ENCODE measurements at places on chromosomes 11 and 22. TPM values are rescaled to one million over a fixed set of nuclear protein-coding genes. Genes with fewer than 3 reads are reported as not detected.
A peak's percentile ranks its signal among the peaks of the same experiment; 100 is the strongest.

- no peak for DNase-seq
- H3K4me1 ChIP-seq, result no peaks in the 10 kb centered on the region
- no peaks in the 10 kb centered on the region for H3K36me3 ChIP-seq
- H3K27me3 ChIP-seq, result no peaks in the 10 kb centered on the region
- H3K27ac ChIP-seq, result no peak overlapping the region
These were observed 72.7 kb downstream of the KCNQ1 start for GRCh38 chr11:2517386-2518064.

GRCh38 chr11:113908098-113908497 is 3.5 kb downstream of the HTR3B start:
- H3K4me1 ChIP-seq, result no peaks in the 10 kb centered on the region
- H3K27ac ChIP-seq, result no peak overlapping the region
- H3K36me3 ChIP-seq, result no peaks in the 10 kb centered on the region
- DNase-seq, result no peak
- H3K4me3 ChIP-seq, result no peak overlapping the region

GRCh38 chr11:126495281-126496220 is 140.1 kb downstream of the ST3GAL4 start:
- H3K4me1 ChIP-seq, result no peaks in the 10 kb centered on the region
- no peak overlapping the region for H3K4me3 ChIP-seq
- no peak overlapping the region for H3K27ac ChIP-seq
- DNase-seq, result no peak
- H3K27me3 ChIP-seq, result peaks cover 11% of the 10 kb centered on the region

GRCh38 chr11:47215366-47215910 is 664 bp downstream of the DDB2 start:
- no peaks in the 10 kb centered on the region for H3K27me3 ChIP-seq
- H3K4me3 ChIP-seq, result peak overlapping the region; percentile 99
- no peak for DNase-seq
- H3K4me1 ChIP-seq, result peaks cover 41% of the 10 kb centered on the region
- H3K36me3 ChIP-seq, result peaks cover 44% of the 10 kb centered on the region

- no peak overlapping the region for H3K27ac ChIP-seq
- DNase-seq, result no peak
- no peaks in the 10 kb centered on the region for H3K36me3 ChIP-seq
- no peaks in the 10 kb centered on the region for H3K4me1 ChIP-seq
- no peak overlapping the region for H3K4me3 ChIP-seq
These were observed 39.5 kb upstream of the PRODH start for GRCh38 chr22:18975434-18976196.

DNA sequence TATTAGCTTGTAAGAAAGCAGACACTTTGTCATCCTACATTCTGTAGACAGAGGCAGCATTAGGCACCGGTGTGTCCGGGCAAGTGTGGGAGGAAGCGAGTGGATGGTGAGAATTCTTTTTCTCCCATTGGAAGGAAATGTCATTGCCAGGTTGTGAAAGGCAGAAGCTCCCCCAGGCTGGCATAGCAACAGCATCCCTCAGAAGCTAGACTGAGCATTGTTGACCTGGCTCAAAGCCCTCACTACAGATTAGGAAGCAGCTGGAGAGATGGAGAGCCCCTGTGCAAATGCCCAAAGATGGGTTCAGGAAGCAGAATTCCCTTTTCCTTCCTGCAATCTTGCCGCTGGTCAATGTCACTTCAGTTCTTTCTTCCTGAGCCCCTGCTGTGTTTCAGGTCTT is 1299.3 kb downstream of the TBC1D22A start:
- DNase-seq, result no peak
- no peak overlapping the region for H3K27ac ChIP-seq
- H3K36me3 ChIP-seq, result no peaks in the 10 kb centered on the region
- no peak overlapping the region for H3K4me3 ChIP-seq

DNA sequence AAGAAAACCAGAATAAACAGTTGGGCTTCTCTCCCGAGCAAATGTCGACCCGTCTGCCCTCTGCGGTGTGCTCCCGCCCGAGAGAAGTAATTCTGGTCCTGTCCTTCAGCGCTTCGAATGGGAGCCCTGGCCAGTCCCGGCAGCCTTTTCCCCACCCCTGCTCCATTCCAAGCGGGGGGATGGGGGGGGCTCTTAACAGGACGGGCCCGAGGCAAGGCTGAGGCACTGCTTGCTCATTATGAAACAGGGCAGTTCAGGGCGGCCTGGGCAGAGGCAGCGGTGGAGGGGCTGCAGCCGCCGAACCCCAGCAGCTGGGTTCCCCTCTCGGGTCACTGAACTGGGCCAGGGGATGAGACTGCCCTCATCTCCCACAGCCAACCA is 9.1 kb downstream of the BACE1-AS start:
- H3K4me3 ChIP-seq, result no peak overlapping the region
- no peaks in the 10 kb centered on the region for H3K27me3 ChIP-seq
- no peak overlapping the region for H3K27ac ChIP-seq

GRCh38 chr11:2926611-2927051 is 2.6 kb downstream of the PHLDA2 start:
- H3K4me1 ChIP-seq, result peaks cover 17% of the 10 kb centered on the region
- no peak overlapping the region for H3K27ac ChIP-seq
- no peak for DNase-seq
- H3K36me3 ChIP-seq, result no peaks in the 10 kb centered on the region
- H3K27me3 ChIP-seq, result peaks cover 19% of the 10 kb centered on the region

GRCh38 chr11:34027516-34028408 is 23.8 kb upstream of the CAPRIN1 start:
- H3K4me3 ChIP-seq, result no peak overlapping the region
- no peaks in the 10 kb centered on the region for H3K36me3 ChIP-seq
- DNase-seq, result no peak
- H3K27me3 ChIP-seq, result no peaks in the 10 kb centered on the region

DNA sequence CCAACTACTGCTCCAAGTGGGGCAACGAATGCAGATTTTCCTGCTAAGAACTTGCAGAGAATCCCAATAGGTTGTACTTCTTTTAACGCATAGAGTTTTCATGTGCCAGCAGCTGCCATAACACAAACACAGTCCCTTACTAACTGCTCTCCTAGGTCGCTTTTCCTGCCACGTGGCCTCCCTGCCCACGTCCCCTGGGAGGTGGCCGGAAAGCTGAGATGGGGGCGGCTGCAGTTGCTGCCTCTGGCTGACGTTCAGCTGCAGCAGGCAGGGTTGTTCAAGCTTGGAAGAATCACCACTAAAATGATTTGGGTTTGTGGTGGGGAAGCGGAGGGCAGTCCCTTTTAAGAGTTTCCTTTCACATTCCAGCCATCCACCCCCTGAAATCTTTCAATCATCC is 39.3 kb downstream of the ZNF202 start:
- H3K4me3 ChIP-seq, result no peak overlapping the region
- H3K27me3 ChIP-seq, result peaks cover 14% of the 10 kb centered on the region
- no peak overlapping the region for H3K27ac ChIP-seq
- no peaks in the 10 kb centered on the region for H3K4me1 ChIP-seq
- H3K36me3 ChIP-seq, result no peaks in the 10 kb centered on the region

DNA sequence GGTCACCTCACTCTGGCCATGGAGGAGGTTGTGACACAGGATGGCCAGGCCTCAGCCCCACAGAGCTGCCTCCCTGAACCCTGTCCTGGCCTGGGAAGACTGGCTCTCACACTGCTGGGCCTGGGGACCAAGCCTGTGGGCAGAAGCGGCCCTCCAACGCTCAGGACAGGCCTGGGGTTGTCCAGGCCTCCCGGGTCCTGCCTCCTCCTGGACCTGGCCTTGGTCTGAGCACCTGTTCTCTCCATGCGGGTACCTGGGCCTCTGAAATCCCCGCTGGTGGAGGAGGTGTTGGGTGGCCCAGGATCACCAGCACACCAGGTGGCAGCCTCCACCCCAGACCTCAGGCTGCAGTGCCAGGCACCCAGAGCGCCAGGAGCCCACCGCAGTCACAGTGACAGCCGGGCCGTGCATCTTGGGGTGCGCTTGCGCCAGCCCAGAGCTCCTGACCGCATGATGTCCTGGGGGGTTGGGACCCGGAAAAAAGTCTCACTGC is 16.1 kb upstream of the PIM3 start:
- H3K27me3 ChIP-seq, result no peaks in the 10 kb centered on the region
- peak overlapping the region; percentile 13 for H3K27ac ChIP-seq
- H3K4me3 ChIP-seq, result no peak overlapping the region
- peaks cover 10% of the 10 kb centered on the region for H3K4me1 ChIP-seq

GRCh38 chr22:29702931-29703501 is 16.8 kb upstream of the CABP7 start:
- no peaks in the 10 kb centered on the region for H3K36me3 ChIP-seq
- no peak overlapping the region for H3K4me3 ChIP-seq
- H3K27me3 ChIP-seq, result peaks cover 2% of the 10 kb centered on the region
- DNase-seq, result no peak
- peaks cover 10% of the 10 kb centered on the region for H3K4me1 ChIP-seq

The KCNJ5 gene
- not detected for total RNA-seq

The TRIM48 gene
- total RNA-seq, result not detected

The SPA17 gene
- total RNA-seq, result 4.7 TPM

The TPBGL gene
- total RNA-seq, result 0.21 TPM

Measured in activated CD4-positive, alpha-beta T cell treated with anti-CD3 and anti-CD28 coated beads for 36 hours (primary cell).